Fibroblast of lung (primary cell): ENCODE measurements at places on chromosomes 2 and 18.
A peak's percentile ranks its signal among the peaks of the same experiment; 100 is the strongest.

- DNase-seq, result peak; percentile 65
These were observed 46.5 kb downstream of the PTGR3 start for GRCh38 chr18:75162467-75162866.

DNA sequence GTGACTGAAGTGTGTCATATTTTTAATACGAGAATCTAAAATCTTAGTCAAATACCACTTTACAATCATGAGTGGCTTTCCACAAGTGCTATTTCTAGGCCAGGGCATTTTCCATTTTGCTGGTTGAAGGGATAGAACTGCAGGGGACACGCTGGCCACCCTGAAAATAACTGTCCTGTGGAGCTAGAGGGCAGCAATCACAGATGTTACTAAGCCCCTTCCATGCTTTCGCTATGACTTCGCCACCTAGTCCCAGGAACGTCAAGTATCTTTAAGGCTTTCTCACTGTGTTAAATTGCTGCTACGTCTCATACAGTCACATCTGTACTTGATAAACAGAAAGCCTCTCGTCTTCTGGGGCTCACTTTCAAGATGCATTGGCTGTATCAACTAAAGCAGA lies 171.8 kb downstream of the CDH2 start:
- no peak for DNase-seq

DNA sequence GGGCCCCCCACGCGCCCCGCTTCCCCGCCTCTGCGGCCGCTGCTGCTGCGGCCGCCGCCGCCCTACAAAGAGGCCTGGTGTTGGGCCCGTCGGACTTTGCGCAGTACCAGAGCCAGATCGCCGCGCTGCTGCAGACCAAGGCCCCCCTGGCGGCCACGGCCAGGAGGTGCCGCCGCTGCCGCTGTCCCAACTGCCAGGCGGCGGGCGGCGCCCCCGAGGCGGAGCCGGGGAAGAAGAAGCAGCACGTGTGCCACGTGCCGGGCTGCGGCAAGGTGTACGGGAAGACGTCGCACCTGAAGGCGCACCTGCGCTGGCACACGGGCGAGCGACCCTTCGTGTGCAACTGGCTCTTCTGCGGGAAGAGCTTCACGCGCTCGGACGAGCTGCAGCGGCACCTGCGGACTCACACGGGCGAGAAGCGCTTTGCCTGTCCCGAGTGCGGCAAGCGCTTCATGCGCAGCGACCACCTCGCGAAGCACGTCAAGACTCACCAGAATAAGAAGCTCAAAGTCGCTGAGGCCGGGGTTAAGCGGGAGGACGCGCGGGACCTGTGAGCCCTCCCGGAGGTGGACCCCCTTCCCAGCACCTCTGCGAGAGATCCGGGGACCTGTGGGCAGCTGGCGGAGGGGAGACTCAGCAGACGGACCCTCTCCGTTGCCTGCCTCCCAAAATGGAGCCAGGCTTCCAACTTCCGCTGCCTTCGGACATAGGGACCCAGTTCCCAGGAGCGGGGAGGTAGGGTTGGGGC lies 1.9 kb downstream of the SP5 start:
- DNase-seq, result peak; percentile 29

- peak; percentile 60 for DNase-seq
These were observed 972 bp downstream of the IL1R1 start for GRCh38 chr2:102143450-102143985.
